ENCODE measurements at places on chromosomes 12 and 14. TPM values are rescaled to one million over a fixed set of nuclear protein-coding genes. Genes with fewer than 3 reads are reported as not detected.
A peak's percentile ranks its signal among the peaks of the same experiment; 100 is the strongest.

DNA sequence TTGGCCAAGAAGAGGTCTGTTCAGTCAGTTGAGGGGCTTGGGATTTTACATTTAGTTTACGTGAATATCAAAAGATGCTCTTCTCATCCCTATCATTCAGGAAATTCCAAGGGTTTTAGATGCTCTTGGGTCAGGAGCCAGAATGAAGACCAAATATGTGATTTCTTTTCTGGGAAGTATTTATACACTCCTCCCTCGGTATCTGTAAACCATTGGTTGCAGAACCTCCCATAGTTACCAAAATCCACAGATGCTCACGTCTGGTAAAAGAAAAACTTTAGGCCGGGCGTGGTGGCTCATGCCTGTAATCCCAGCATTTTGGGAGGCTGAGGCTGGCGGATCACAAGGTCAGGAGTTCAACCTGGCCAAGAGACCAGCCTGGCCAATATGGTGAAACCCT, 75.9 kb downstream of the TNFAIP2 start:
- H3K4me1 ChIP-seq, result peaks cover 10% of the 10 kb centered on the region
- no peak overlapping the region for H3K27ac ChIP-seq
- no peak for DNase-seq
- H3K27me3 ChIP-seq, result no peaks in the 10 kb centered on the region

DNA sequence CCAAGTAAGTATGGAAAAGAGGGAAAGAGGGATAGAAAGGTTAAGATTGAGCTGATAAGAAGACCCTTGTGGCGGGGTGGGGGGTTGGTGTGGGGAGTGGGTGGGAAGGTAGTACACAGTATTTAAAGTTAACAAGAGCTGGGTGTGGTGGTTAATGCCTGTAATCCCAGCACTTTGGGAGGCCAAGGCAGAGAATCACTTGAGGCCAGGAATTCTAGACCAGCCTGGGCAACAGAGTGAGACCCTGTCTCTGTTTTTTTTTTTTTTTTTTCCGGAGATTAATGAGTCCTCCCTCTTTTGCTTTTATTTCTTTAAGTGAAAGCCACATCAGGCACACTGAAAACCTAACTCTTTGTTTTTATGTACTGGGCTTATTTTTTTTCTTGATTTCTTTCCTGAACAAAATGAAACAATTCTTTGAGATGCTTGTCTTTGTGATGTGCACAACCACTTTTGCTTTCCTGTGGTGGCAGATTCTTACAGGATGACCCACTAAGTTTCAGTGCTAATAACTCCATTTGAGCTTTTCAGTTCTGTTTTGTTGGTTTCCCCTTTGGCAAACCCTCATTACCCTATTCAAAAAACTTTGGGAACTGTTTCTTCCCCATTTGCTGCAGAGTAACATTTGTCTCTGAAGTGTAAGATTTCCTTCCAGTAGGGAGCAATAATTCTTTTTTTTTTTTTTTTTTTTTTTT, 54.8 kb downstream of the WNK1 start:
- peak overlapping the region; percentile 23 for H3K27ac ChIP-seq
- DNase-seq, result no peak
- H3K36me3 ChIP-seq, result peaks cover 5% of the 10 kb centered on the region
- no peaks in the 10 kb centered on the region for H3K27me3 ChIP-seq

DNA sequence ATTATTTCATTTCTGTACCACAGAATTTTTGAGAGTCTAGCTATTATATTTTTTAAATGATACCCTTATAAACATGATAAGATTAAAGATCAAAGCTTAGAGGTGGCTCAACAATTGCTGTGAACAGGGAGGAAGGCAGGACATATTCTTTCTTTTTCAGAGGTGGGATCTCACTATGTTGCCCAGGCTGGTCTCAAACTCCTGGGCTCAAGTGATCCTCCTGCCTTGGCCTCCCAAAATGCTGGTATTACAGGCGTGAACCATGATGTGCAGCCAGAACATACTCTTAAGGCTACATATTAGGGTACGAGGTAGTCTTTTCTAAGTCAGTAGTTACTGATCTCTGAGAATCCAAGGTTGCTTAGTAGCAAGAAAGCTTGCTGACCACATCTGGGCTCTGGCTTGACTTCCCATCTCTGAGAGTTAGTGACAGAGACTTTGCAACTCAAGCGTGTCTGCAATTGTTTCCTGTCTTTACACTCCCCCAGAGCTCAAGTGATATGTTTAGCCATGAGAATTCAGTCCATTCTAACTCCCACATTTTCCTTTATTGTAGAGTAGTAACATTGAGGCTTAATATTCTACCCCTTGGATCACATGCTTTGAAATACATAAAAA, 8.6 kb downstream of the RAB5B start:
- no peaks in the 10 kb centered on the region for H3K27me3 ChIP-seq
- no peak overlapping the region for H3K27ac ChIP-seq
- peaks cover 37% of the 10 kb centered on the region for H3K36me3 ChIP-seq
- peaks cover 3% of the 10 kb centered on the region for H3K4me1 ChIP-seq
- DNase-seq, result no peak

DNA sequence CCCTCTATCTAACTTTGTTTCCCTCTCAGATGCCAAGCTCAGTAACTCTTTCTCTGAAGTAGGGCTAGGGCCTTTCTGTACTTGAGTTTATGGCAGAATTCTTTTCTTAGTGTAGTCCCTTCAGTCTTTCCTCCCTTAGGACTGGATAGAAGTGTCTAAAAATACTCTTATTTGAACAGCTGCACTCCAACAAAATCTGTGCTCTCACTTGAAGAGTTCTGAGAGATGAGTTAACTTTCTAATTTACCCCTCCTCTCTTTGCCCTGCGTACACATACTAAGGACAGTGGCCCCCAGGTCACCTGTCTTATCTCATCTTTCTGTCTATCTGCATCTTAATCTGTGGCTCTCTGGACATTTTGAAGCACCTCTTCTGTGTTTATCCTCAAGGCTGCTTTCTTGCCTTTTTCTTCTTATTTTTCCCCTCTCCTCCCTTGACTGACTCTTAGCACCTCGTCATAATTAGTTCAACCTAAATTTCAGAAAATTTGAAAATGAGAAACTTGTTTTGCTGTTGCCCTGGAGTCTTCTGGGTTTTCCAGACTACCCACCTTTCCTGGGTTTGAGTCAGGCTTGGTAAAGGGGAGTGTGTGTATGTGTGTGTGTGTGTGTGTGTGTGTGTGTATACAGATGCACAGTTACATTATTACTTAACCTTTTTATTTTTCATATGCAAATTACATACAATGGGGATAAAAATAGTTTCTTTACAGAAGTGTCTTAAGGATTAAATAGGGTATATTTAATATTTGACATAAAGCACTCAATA, 23.9 kb downstream of the NCKAP1L start:
- no peak overlapping the region for H3K27ac ChIP-seq
- H3K4me1 ChIP-seq, result no peaks in the 10 kb centered on the region
- no peak overlapping the region for H3K4me3 ChIP-seq
- DNase-seq, result no peak

GRCh38 chr14:35480119-35480769, 53.7 kb upstream of the INSM2 start:
- no peak overlapping the region for H3K27ac ChIP-seq
- no peak for DNase-seq
- no peaks in the 10 kb centered on the region for H3K4me1 ChIP-seq

DNA sequence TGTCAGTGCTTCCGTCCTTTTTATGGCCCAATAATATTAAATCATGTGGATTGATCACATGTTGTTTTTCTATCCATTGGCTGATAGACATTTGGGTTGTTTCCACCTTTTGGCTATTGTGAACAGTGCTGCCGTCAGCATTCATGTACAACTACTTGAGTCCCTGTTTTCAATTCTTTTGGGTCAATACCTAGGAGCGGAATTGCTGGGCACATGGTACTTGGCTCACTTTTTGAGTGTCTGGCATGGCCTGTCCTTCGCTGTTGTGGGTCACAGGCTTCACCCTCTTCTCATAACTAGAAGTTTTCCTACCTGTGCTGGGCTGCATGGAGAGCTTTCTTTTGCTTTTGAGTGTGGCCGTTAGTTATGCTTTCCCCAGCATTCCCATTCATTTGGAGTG, 72.7 kb downstream of the DNAH10 start:
- H3K27ac ChIP-seq, result no peak overlapping the region
- H3K27me3 ChIP-seq, result peaks cover under 1% of the 10 kb centered on the region
- no peak overlapping the region for H3K4me3 ChIP-seq
- H3K4me1 ChIP-seq, result no peaks in the 10 kb centered on the region
- DNase-seq, result no peak

DNA sequence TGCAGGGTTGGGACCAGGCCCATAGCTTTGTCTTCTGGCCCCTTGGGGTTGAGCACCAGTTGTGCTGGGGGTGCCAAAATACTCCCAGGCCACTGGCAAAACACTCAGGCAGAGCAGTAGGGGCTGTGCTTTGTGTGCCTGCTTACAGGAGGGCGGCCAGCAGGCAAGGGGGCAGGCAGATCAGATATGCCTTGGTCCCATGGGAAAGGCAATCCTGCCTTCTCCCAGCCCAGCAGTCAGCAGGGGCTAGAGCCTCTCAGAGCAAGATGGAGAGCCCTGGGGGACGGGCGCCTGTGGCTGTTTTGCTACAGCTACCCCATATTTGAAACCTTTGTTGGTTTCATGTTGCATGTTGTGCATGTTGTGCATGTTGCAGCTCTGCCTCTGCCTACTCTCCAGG, 36.2 kb upstream of the TMX1 start:
- peaks cover 5% of the 10 kb centered on the region for H3K4me1 ChIP-seq
- H3K4me3 ChIP-seq, result no peak overlapping the region
- no peak for DNase-seq
- peaks cover 3% of the 10 kb centered on the region for H3K27me3 ChIP-seq
- no peaks in the 10 kb centered on the region for H3K36me3 ChIP-seq

DNA sequence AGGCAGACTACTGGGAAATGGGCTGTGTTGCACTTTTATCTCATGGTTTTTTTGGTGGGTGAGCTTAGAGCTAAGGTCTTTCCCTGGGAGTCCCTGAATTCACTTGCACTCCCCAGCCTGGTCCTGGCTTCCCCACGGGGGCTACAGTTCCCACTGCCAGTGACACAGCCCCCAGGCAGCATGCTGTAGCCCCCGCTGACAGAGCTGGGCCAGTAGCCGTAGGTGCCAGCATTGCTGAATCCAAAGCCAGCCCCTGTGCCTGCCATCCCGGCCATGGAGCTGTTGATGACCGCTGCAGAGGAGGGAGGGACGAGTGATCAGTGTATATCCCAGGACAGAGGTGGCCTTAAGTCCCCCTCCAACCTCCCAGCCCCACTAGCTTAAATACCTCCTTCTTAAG, 6.9 kb upstream of the KRT72 start:
- DNase-seq, result peak; percentile 59
- no peaks in the 10 kb centered on the region for H3K4me1 ChIP-seq
- peaks cover 47% of the 10 kb centered on the region for H3K27me3 ChIP-seq
- H3K27ac ChIP-seq, result no peak overlapping the region

GRCh38 chr12:121649819-121650353, 19.6 kb downstream of the MORN3 start:
- no peak overlapping the region for H3K4me3 ChIP-seq
- no peak for DNase-seq
- peaks cover 8% of the 10 kb centered on the region for H3K4me1 ChIP-seq
- H3K27ac ChIP-seq, result no peak overlapping the region
- H3K27me3 ChIP-seq, result no peaks in the 10 kb centered on the region

GRCh38 chr14:54653712-54654469, 87.0 kb downstream of the SAMD4A start:
- H3K4me3 ChIP-seq, result no peak overlapping the region
- peaks cover 33% of the 10 kb centered on the region for H3K4me1 ChIP-seq
- no peaks in the 10 kb centered on the region for H3K36me3 ChIP-seq
- peak overlapping the region; percentile 70 for H3K27ac ChIP-seq

DNA sequence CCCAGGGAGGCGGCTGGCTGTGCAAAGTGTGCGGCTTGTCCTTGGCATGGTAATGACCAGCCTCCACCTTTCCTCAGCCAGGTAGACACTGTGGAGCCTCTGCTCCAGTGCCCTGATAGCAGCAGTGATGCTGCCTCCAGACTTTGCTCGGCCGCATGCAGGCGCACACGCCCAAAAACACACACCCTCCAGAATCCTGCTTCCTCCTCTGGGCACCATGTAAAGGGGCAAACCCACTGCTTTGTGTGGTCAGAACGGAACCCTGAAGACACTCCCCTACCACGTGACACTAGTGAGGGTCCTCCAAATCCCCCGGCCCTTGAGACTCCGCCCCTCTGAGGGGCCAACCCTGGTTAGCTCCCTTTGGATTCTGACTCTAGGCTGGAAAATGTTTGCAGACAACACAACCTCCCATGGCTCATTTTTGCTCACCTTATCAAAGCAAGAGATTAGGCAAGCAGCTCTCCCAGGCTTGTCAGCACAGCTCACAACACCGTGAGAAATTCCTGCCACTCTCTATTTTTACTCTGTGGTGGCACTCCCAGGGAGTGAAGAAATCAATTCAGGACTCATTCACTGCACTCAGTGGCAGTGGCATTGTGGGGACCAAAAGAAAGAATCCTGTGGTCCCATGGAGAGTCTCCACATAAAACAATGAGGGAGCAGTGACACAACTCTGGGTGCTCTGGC, 4.5 kb downstream of the KRT77 start:
- peaks cover 40% of the 10 kb centered on the region for H3K27me3 ChIP-seq
- H3K4me1 ChIP-seq, result no peaks in the 10 kb centered on the region
- DNase-seq, result no peak
- H3K4me3 ChIP-seq, result no peak overlapping the region
- H3K36me3 ChIP-seq, result no peaks in the 10 kb centered on the region
- H3K27ac ChIP-seq, result no peak overlapping the region

DNA sequence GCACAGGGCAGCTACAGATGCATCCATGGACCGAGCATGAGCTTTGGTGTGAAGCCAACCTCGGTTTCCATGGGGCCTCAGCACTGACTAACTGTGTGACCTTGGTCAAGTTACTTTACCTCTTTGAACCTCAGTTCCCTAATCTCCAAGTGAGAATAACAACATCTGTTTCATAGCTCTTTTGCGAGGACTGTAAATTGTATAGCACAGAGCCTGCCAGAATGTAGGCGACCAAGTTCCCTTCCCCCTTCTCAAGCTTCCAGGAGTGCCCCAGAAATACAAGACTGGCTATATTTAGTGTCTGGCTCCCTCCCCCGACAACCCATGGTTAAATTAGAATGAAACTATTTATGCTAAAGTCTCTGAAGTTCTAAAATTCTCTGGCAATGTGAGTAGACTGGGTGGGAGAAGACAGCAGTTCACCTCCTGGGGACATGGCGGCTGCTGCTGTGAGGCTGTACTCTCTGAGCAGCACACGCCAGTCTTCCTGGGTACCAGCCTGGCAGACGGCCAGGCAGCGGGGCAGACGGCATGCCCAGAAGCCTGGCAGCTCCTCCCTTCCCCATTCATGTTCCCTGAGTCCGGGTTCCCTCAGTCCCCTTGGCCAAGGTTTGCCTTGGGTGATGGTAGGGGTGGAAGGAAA, 22.0 kb upstream of the TMED10 start:
- peaks cover 5% of the 10 kb centered on the region for H3K4me1 ChIP-seq
- DNase-seq, result no peak
- no peak overlapping the region for H3K27ac ChIP-seq
- H3K4me3 ChIP-seq, result no peak overlapping the region
- H3K36me3 ChIP-seq, result no peaks in the 10 kb centered on the region

PSMD9 gene
- 41.8 TPM for total RNA-seq

SOX5 gene
- total RNA-seq, result 32.8 TPM

WDHD1 gene
- total RNA-seq, result 15.5 TPM

Data from type B pancreatic cell (in vitro differentiated cells).